ACHN (cell line): ENCODE measurements at places on chromosomes 7 and 10.

GRCh38 chr10:79192677-79193003 lies 123.9 kb downstream of the ZMIZ1 start:
- DNase-seq: no peak

DNA sequence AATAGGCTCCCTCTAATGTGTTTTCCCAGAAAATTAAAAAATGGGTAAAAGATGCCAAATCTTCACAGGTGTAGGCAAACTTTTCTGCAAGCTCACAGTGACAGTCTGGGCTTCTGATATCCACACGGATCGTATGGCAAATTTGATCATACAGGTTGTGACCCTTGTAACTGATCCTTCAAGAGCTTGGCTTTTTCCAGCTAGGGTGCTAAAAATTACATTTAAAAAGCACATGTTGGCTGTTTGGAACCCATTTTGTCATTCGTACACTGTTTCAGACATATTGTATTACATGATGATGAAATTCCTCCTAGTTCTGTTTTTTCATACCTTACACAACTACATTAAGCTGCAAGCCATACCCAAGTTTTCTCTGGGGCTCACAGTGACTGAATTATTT lies 138.7 kb downstream of the GFRA1 start:
- DNase-seq: no peak

GRCh38 chr7:100583132-100584053 lies 2.5 kb downstream of the LRCH4 start:
- DNase-seq: no peak

GRCh38 chr10:69573056-69573806 lies at the start of gene NEUROG3:
Gene NEUROG3, minus strand, starts transcription at chr10:69573422. Its CDS starts 379 bp downstream, at chr10:69573043.
- no peak for DNase-seq

- no peak for DNase-seq
Observed at GRCh38 chr7:107594961-107595737, 15.1 kb downstream of the BCAP29 start.

DNA sequence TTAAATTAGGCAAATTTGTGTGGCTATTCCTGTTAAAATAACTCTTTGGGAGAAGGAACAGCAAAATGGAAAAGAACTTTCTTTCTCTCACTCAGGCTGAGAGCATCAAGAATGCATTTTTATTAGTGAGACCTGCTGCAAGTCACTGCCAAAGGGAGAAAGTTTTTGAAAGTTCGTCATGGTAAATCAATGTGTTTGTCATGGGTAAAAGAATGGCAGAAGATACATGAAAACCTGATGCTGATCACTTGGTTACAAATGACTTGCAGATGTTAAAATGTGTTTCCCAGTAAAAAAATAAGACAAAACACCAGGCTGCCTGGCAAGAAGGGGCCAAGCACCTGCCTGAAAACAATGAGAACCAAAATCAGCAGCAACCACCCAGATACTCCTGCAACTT lies 484.7 kb upstream of the NRP1 start:
- no peak for DNase-seq

GRCh38 chr7:14055813-14056212 lies 66.3 kb upstream of the ETV1 start:
- DNase-seq: no peak

GRCh38 chr7:69198250-69198649 lies 400.0 kb upstream of the AUTS2 start:
- DNase-seq: no peak

- no peak for DNase-seq
Observed at GRCh38 chr10:29555746-29556481, 78.9 kb downstream of the SVIL start.

DNA sequence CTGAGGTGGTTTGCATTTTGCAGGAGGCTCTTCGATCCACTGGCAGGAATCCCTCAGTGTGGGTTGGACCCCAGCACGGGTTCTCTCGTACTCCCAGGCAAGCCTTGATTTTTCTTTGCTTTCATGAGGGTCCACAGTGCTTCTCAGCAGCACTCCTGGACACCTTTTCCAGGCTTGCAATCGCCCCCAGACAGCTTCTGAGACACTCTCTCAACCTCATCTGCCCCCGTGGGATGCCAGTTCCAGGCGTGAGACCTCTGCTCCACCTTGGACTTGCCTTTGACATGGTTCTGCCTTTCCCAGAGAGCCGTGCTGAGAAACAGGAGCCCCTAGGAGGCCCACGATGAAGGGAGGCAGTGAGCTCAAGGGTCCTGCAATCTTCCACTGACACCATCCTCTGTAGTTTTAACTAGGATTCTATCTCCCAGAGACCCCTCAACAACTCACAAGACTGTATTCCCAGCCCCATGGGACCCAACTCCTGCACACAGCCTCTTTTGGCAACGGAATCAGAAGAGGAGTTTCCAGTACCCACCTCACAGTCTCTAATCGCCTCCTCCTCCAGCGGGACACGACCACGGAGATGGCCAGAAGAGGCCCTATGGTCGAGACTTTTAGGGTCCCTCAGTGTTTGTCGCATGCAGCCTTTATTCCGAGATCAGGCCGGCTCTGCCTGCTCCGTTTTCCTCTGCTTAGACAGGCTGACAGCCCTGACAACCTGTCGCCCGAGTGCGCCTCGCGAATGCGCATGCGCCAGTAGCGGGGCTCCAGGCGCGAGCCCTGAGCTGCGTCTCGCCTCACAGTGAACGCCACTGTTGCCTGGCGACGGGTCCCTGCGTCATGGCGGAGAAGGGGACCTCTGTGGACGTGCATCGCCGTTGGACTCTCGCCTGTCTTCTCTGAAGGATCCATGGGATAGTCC lies 26.0 kb upstream of the ZNF273 start:
- DNase-seq: no peak

DNA sequence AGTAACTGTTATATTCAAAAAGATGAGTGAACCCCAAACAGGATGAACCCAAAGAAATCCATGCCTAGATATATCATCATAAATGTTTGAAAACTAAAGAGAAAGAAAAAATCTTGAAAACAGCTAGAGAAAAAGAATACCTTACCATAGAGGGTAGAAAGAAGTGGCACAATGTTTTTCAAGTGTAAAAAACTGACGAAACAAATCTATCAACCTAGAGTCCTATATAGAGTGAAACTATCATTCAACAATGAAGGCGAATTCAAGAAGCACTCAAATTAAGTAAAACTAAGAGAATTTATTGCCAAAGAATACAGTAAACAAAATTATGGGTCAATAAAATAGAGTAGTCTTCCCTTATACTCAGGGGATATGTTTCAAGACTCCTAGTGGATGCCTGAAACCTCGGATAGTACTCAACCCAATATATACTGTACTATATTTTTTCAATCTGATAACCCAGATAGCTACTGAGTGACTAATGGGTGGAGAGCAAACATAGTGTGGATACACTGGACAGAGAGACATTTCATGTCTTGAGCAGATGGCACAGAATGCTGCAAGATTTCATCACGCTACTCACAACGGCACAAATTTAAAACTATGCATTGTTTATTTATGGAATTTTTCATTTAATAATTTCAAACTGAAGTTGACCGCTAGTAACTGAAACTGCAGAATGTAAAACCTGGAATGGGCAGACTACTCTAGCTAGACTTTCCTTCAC lies 52.6 kb upstream of the TMEM106B start:
- DNase-seq: no peak

- DNase-seq: no peak
Observed at GRCh38 chr7:115208710-115209560, 287.0 kb downstream of the MDFIC start.

DNA sequence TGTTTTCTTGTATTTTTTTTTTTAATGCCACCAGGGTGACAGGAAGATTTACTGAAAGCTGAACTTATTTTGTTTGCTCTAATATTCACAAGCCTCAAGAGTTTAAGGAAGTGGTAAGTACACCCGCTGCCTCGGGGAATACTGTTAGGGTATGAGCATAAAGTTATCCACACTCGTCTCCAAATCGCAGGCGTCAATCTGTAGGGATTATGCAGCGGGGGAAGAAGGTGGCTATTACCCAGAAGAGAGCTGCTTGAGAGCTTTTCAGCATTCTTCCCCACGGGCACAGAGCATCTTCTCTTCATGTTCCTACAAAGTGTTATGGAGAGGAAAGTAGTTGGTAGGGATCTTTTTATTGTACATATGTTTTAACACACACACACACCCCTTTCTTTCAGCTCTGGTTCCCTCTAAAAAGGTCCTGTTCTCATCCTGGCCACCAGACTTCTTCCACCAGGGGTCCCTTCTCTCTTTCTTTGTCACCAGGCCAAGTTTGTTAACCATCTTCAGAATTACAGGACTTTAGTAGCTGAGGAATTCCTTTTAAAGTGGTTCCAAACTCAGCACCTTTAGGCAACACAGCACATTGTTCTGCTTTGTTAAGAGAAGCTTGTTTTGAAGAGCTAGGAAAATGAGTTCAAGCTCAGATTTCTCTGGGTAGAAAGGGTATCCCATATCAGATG lies 411.6 kb upstream of the GALNT17 start:
- DNase-seq: no peak

- no peak for DNase-seq
Observed at GRCh38 chr10:103533827-103534226, 40.3 kb downstream of the NEURL1 start.

- peak; percentile 65 for DNase-seq
Observed at GRCh38 chr7:22586786-22587140, 86.8 kb upstream of the STEAP1B start.

- no peak for DNase-seq
Observed at GRCh38 chr10:63770523-63770922, 249.3 kb downstream of the REEP3 start.

GRCh38 chr10:33764694-33765185 lies 430.3 kb upstream of the NRP1 start:
- DNase-seq: no peak

DNA sequence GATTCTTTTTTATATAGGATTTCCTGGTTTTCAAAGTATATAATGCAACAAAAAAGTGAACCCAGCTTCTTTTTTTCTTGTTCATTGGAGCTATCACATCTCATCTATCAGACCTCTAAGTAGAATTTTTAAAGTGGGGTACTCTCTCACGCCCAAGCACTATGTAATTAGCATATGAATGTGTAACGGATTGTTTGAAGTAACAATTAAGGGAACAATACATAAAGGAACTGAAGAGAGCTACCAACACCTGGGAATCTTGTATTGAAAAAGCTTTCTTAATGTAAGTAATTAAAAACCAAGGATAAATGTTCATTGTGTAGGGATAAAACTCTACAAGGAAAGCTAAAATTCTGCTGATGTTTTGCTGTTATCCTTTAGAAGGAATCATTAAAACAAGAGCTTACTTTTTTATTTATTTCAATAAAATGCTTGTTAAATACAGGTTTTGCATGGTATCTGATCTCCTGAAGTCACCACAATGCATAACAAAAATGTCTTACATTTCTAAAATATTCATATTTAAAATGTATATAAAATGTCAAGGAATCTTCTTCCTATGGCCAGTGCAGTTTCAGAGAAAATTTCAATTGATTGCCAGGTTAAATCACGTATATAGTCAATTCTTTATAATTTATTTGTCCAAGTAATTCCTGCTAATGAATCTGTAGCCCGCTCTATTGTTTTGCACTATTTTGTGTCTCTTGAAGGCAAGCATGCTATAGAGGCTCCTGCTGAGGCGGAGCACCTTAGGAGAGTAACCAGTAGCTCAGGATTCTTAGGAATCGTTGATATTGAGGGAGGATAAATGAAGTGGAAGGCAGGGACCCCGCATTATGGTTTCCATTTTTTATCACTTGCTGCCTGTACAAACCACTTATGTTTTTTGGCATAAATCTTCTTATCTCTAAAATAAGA lies 51.6 kb downstream of the PTPRZ1 start:
- DNase-seq: no peak

- DNase-seq: no peak
Observed at GRCh38 chr10:113169111-113169510, 219.1 kb downstream of the TCF7L2 start.

DNA sequence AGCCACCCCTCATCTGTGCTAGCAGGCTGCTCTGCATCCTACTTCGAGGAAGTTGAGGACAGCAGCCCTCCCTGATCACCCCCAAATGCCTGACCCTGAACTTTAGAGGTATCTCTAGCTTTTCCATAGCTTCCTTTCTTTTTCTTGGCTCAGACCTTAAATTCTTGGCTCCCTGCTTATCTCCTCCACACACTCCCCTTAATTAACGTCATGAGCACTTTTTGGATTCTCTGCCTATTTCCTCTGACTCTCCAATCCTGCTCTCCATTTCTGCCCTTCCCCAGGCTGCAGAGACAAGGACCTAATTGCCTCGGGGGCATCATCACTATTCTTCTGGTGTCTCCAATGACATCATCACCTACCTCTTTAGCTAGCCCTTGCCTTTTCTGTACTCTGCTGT lies 40.8 kb upstream of the SEC61G start:
- DNase-seq: no peak

GRCh38 chr10:60348982-60349381 lies 40.7 kb downstream of the ANK3 start:
- DNase-seq: no peak

DNA sequence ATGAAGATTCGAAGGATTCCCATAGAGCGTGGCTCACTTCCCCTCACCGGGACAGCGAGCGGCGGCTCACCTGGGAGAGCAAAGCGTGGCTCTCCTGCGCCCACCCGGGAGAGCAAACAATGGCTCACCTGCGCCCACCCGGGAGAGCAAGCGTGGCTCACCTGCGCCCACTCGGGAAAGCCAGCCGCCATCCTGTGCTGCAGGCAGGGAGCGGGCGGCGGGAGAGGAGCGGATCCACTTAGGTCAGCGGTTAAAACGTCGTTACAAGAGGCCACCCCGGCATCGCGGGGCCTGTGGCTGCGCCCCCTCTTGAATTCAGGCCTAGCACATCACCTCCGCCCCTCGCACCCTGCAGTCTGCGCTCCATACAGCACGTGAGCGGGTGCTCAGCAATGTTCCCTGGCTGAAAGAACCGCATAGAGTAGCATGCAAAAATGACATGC lies 461 bp upstream of the FIGNL1 start:
- no peak for DNase-seq

DNA sequence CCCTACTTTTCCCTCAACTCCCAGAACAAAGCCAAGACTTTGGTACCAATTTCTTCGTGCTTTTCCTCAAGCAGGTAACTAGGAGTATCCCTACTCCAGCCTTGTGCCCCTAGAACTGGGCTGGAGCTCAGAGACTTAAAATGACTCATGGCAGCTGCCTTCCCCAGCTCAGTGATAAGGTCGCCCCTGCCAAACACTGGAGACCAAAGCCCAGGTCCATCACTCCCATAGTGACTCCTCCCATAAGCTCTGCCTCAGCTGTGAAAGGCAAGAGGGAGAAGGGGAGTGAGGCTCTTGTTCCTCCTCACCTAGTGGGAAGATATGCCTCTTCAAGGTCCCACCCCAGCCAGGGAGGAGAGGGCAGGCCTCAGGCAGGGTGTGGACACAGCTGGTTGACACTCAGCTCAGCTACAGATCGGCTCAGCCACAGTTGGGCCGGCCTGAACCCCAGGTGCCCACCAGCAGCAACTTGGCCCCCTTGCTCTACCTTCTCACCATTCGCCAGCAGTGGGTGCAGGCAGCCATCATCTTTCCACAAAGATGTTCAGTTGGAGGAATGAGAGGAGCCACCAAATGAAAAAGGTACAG lies 13.8 kb upstream of the CYREN start:
- DNase-seq: no peak
